ENCODE measurements at places on chromosomes 4 and X.

- peaks cover 2% of the 10 kb centered on the region for H3K36me3 ChIP-seq
- DNase-seq, result no peak
- peaks cover 32% of the 10 kb centered on the region for H3K4me1 ChIP-seq
- H3K27me3 ChIP-seq, result no peaks in the 10 kb centered on the region
- H3K4me3 ChIP-seq, result no peak overlapping the region
Measured at GRCh38 chr4:36206603-36207311, 37.6 kb downstream of the ARAP2 start.

DNA sequence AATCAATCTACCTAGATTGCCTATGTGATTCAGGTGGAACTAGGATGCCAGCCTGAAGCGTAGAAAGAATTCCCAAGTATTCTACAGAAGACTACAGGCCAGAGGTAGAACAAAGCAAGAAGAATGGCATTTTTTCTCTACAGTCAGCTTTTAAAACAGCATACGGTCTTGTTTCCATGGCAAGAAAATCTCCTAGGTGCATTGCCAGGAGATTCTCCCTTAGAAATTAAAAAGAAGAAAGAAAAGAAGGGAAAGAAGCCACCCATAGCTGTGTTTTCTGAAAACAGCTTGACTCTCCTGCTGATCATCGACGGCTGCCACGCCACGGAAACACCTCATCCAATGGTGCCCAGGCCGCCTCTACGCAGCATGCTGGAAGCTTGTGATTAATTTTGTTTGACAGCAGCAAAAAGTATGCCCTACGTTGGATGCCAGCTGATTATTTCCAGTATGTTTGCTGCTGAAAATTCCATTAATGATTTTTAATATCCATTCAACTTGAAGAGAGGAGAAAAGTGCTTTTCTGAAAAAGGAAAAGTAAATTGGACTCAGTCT lies 24.1 kb downstream of the ANK2 start:
- H3K27me3 ChIP-seq, result no peaks in the 10 kb centered on the region
- no peak overlapping the region for H3K27ac ChIP-seq
- DNase-seq, result no peak

DNA sequence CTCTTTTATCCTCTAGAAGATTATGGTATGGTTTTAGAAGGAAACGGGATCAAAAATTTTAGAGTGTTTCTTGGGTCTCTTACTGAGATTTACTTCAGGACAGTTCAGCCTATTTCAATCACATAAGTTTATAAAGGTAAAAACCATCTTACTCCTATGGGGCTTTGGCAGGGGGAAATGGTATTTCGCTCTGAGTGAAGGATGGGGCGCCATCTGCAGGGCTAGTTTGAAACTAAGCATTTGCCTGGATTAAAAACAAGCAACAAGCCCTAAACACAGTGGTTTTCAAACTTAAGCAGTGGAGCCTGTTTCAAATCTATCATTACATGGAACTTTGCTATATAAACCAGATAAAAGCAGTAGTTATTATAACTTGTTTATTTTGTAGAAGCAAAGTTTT lies 361.5 kb upstream of the FMR1 start:
- H3K36me3 ChIP-seq, result no peaks in the 10 kb centered on the region
- H3K27ac ChIP-seq, result no peak overlapping the region
- H3K27me3 ChIP-seq, result no peaks in the 10 kb centered on the region
- DNase-seq, result peak; percentile 55

DNA sequence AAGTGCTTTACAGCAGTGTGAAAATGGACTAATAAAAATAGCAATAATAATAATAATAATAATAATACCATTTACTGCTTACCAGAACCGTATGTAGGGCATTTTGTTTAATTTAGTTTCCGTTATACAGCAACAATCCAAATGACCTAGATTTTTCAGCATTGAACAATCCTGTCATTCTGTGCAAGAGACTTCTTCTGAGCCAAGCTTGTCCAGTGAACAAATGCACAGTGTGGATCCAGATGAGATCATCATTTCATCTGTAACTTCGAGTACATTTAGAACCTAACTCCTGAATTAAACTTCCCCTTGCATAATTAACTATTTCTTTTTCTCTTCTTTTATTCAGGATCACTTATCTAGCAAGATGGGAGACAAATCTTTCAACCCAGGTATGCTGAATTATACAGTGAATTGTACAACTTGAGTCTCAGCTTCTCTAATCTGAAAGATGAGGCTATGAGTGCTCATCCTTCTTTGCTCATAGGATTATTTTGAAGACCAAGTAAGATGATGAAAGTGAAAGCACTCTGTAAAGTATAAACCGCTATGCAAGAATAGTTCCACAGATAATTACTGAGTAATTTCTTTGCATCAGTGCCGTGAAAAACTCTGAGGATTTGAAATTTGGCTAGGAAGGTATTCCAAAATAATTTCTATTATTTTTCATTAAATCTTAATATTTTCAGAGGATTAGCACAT lies 6.6 kb downstream of the CLNK start:
- H3K27me3 ChIP-seq, result no peaks in the 10 kb centered on the region
- no peak overlapping the region for H3K27ac ChIP-seq
- DNase-seq, result peak; percentile 40
- H3K4me1 ChIP-seq, result peaks cover 14% of the 10 kb centered on the region
- H3K4me3 ChIP-seq, result no peak overlapping the region

- no peaks in the 10 kb centered on the region for H3K27me3 ChIP-seq
- H3K4me3 ChIP-seq, result no peak overlapping the region
- peaks cover 20% of the 10 kb centered on the region for H3K4me1 ChIP-seq
- no peak for DNase-seq
- H3K27ac ChIP-seq, result no peak overlapping the region
- H3K36me3 ChIP-seq, result peaks cover 11% of the 10 kb centered on the region
Measured at GRCh38 chr4:55438314-55438713, 42.6 kb downstream of the TMEM165 start.

- H3K27ac ChIP-seq, result no peak within 1 kb of the TSS
- no peaks in the 10 kb centered on the region for H3K36me3 ChIP-seq
- peaks cover 16% of the 10 kb centered on the region for H3K4me1 ChIP-seq
- H3K27me3 ChIP-seq, result no peaks in the 10 kb centered on the region
Measured at GRCh38 chr4:120922381-120923206, at the start of gene PRDM5. PRDM5 (minus strand) TSS chr4:120922726; CDS start chr4:120922608, 118 bp downstream.

DNA sequence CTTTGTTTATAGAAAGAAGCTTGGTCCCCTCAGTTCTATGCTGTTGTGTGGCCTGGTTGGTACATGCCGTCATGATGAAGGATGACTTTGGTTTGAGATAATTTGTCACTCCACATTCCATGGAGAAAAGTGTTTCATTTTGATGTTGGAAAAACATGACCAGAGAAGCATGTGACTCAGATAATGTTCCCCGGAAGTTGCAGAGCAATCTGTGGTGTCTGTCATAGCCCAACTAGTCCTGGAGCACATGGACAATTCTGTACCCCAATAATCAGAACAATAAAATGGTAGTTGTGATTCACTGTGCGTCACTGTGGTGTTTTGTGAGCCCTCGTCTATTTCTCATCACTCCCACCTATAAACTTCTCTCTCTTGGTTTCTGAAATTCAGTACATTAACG lies 85.1 kb downstream of the PDK3 start:
- H3K4me1 ChIP-seq, result no peaks in the 10 kb centered on the region
- no peak overlapping the region for H3K4me3 ChIP-seq
- no peak overlapping the region for H3K27ac ChIP-seq
- no peak for DNase-seq
- no peaks in the 10 kb centered on the region for H3K27me3 ChIP-seq
- no peaks in the 10 kb centered on the region for H3K36me3 ChIP-seq

- H3K27ac ChIP-seq, result no peak overlapping the region
- peaks cover 2% of the 10 kb centered on the region for H3K27me3 ChIP-seq
- H3K4me1 ChIP-seq, result no peaks in the 10 kb centered on the region
- H3K36me3 ChIP-seq, result no peaks in the 10 kb centered on the region
Measured at GRCh38 chr4:15882675-15883086, 55.9 kb downstream of the FGFBP1 start.

GRCh38 chr4:80918004-80918403 lies 112.5 kb upstream of the BMP3 start:
- no peaks in the 10 kb centered on the region for H3K4me1 ChIP-seq
- no peak for DNase-seq
- no peak overlapping the region for H3K27ac ChIP-seq

GRCh38 chr4:143294310-143294709 lies 42.4 kb upstream of the GAB1 start:
- no peak for DNase-seq
- no peaks in the 10 kb centered on the region for H3K4me1 ChIP-seq
- H3K4me3 ChIP-seq, result no peak overlapping the region
- H3K27ac ChIP-seq, result no peak overlapping the region

GRCh38 chr4:36142504-36142903 lies 101.8 kb downstream of the ARAP2 start:
- peaks cover 14% of the 10 kb centered on the region for H3K36me3 ChIP-seq
- H3K27ac ChIP-seq, result no peak overlapping the region
- H3K4me3 ChIP-seq, result no peak overlapping the region
- no peaks in the 10 kb centered on the region for H3K4me1 ChIP-seq
- H3K27me3 ChIP-seq, result no peaks in the 10 kb centered on the region

- no peak overlapping the region for H3K4me3 ChIP-seq
- no peaks in the 10 kb centered on the region for H3K36me3 ChIP-seq
- no peaks in the 10 kb centered on the region for H3K27me3 ChIP-seq
- no peak for DNase-seq
Measured at GRCh38 chrX:19212037-19212436, 89.8 kb upstream of the ADGRG2 start.

DNA sequence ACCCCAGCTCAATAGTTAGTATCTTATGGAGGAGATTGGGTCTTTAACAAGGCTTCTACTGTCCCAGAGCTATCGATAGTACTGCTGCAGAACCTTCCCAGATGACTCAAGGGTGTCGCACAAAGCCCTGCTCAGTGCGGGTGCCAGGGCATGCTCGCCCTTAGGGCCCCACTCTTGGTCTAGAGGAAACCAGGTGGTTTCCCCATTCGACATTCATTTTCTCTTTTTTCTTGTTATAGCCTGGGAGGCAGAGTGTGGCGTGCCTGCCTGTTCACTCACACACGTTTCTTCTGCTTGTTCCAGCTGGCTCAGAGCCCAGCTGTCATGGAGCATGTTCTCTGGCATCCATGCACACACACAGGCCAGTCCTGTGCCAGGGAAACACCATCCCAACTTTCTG lies 144.5 kb downstream of the SMIM20 start:
- no peak overlapping the region for H3K27ac ChIP-seq
- no peak overlapping the region for H3K4me3 ChIP-seq
- no peaks in the 10 kb centered on the region for H3K27me3 ChIP-seq
- H3K36me3 ChIP-seq, result no peaks in the 10 kb centered on the region
